Hair follicular keratinocyte (primary cell): ENCODE measurements at places on chromosomes 6 and 20. TPM values are rescaled to one million over a fixed set of nuclear protein-coding genes. Genes with fewer than 3 reads are reported as not detected.

Gene OR2J3
- total RNA-seq = not detected in 2 replicates

Gene FERMT1
- total RNA-seq = 98.4 and 202 TPM in 2 replicates

Gene SAYSD1
- 9.9 and 10.6 TPM in 2 replicates for total RNA-seq

Gene MATN4
- total RNA-seq = not detected in 2 replicates

Gene SSTR4
- not detected in 2 replicates for total RNA-seq

Gene SLC25A27
- 3.0 and 4.4 TPM in 2 replicates for total RNA-seq
